WTC11 (cell line): ENCODE measurements at places on chromosomes 7 and 10. TPM values are rescaled to one million over a fixed set of nuclear protein-coding genes. Genes with fewer than 3 reads are reported as not detected.

DNA sequence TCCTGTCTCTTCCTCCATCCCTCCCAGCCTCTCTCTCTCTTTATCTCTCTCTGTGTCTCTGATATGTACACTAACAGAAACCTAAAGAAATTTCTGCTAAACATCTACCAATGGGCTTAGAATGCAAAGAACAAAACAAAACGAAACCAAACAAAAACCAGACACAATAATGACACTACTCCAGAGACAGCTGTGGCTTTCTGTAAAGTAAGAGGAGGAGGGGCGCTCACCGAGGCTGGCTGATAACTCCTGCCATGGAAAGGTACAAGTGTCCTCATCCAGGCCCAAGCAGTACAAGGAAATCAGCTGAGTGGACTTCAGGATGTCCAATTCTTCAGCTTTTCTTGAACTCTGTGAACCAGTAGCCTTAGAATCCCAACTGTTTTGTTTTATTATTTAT, 70.4 kb upstream of the FZD8 start:
- H3K27ac ChIP-seq: 0 out of 2 replicates have a peak overlapping the region, but pooled peaks have one; percentile 29
- H3K36me3 ChIP-seq: peaks cover 16% of the 10 kb centered on the region
- H3K4me1 ChIP-seq: peaks cover 20% of the 10 kb centered on the region
- peaks cover 2% of the 10 kb centered on the region; the same call in 1 of the 2 replicates for H3K27me3 ChIP-seq
- no peak overlapping the region for H3K4me3 ChIP-seq
- DNase-seq: no peak

GRCh38 chr10:114822444-114823076, 980 bp downstream of the FHIP2A start:
- H3K27ac ChIP-seq: peak overlapping the region; percentile 82
- H3K36me3 ChIP-seq: no peaks in the 10 kb centered on the region
- peak; percentile 26 for DNase-seq
- H3K4me1 ChIP-seq: peaks cover 11% of the 10 kb centered on the region
- H3K4me3 ChIP-seq: peak overlapping the region; percentile 88

DNA sequence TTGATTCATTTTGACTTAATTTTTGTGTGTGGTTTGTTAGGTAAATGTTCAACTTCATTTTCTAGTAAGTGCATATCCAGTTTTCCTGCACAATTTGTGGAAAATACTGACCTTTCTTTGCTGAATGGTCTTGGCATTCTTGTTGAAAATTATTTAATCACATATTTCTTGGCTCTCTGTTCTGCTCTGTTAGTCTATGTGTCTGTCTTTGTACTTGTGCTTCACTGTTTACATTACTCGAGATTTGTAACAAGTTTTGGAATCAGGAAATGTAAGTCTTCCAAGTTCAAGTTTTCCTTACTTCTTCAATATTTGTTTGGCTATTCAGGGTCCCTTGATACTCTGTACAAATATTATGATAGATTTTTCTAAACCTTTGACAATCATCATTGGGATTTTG, 838.2 kb upstream of the POM121L12 start:
- H3K4me1 ChIP-seq: no peaks in the 10 kb centered on the region
- DNase-seq: no peak
- no peak overlapping the region for H3K4me3 ChIP-seq

The LAMB4 gene
- not detected in 3 replicates for total RNA-seq

GRCh38 chr10:76723844-76724243, 913.8 kb downstream of the KCNMA1 start:
- DNase-seq: no peak
- no peaks in the 10 kb centered on the region for H3K4me1 ChIP-seq
- no peak overlapping the region for H3K4me3 ChIP-seq
- H3K27ac ChIP-seq: no peak overlapping the region
- H3K27me3 ChIP-seq: no peaks in the 10 kb centered on the region

DNA sequence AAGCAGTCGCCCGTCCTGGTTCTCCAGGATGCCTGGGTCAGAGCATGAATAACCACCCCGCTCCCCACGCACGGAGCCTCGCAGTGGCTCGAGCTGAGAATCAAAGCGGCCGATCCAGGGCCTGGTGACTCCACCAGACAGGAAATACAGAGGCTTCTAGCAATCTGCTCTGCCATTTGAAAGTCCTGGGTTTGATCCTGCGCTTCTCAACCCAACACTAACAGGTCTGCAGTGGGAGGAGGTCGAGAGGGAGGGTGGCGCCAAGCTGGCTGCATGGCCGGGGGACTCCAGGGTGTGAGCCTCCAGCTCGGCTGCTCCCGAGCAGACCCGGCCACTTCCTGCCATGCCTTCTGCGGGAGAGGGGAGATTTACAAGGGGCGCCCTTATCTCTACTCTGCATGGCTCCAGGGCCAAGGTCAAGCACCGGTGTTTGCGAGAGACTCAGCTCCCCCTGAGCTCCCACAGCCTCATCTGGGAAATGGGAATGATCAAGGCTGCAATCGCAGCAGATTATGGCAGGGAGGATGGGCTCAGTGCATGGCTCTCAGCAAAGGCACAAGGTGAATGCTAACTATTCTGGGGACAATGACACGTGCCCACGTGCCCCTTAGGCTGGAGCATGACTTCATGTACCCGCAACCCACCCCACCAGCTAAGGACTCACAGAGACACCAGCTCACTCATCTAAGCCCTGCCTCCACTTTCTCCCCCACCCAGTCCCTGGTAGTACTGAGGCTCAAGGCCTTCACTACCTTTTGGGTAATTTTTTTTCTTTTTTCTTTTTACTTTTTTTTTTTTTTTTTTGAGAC, 73.9 kb upstream of the TNRC18 start:
- no peaks in the 10 kb centered on the region for H3K27me3 ChIP-seq
- no peak overlapping the region for H3K4me3 ChIP-seq
- peak overlapping the region; percentile 57 for H3K27ac ChIP-seq
- H3K36me3 ChIP-seq: peaks cover 9% of the 10 kb centered on the region; the same call in 1 of the 2 replicates
- no peak for DNase-seq
- peaks cover 7% of the 10 kb centered on the region for H3K4me1 ChIP-seq

DNA sequence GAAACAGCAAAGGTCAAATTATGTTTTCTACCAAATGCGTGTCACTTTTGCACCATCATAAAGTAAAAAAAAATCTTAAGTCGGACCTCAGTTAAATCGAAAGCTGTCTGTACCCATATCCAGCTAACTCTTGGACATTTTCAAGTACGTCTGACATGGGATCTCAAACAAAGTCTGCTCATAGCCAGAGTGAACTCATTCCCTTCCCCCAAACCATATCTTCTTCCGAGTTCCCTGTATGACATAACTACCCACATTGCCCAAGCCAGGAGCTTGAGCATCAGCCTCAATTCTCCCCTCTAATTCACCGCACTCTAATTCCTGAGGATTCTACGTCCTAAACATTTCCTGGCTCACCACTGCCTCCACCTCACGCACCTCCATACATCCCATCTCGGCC, 44.8 kb upstream of the TARP start:
- H3K27me3 ChIP-seq: no peaks in the 10 kb centered on the region; the same call in 1 of the 2 replicates
- H3K36me3 ChIP-seq: no peaks in the 10 kb centered on the region
- peaks cover 26% of the 10 kb centered on the region for H3K4me1 ChIP-seq
- H3K4me3 ChIP-seq: no peak overlapping the region
- H3K27ac ChIP-seq: peak overlapping the region; percentile 48; the same call in 1 of the 2 replicates
- DNase-seq: no peak

DNA sequence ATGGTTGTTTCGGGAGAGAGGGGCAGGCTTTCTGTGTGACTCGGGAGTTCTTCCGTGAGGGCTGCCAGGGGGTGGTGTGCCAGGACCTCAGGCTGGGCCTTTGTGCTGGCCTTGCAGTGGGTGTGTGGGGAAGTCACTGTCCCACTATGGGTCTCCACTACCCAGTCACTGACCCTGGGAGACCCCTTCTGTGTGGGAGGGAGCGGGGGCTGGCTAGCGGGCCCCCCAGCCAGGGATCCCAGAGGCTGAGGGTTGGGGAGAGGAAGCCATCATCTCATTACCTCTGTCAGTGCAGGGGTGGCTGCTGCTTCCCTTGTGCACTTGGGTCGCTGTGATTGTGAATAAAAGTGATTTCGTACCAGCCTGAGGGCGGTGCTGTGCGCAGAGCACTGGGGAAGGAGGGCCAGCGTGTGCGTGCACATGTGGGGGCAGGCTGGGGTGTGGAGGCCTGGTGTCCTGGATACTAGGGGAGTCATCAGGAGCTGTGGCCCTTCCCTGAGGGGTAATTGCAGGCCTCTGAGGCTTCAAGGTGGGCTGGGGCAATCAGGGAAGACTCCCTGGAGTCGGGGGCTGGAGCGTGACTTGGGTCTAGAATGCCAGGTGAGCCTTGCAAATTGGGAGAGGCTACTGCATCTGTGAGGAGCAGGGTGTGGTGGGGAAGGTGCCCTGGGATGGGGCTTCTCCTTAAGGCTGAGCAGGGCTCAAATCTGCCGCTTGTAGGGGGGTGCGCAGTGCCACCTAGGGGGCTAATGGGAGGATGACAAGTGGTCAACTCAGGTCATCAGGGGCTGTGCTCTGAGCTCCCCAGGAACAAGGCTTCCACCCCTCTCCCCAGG, 98.9 kb downstream of the NEURL1 start:
- H3K27ac ChIP-seq: no peak overlapping the region
- no peaks in the 10 kb centered on the region for H3K36me3 ChIP-seq
- no peak overlapping the region for H3K4me3 ChIP-seq
- H3K4me1 ChIP-seq: peaks cover 5% of the 10 kb centered on the region
- DNase-seq: peak; percentile 79
- H3K27me3 ChIP-seq: peaks cover 4% of the 10 kb centered on the region; the same call in 1 of the 2 replicates

DNA sequence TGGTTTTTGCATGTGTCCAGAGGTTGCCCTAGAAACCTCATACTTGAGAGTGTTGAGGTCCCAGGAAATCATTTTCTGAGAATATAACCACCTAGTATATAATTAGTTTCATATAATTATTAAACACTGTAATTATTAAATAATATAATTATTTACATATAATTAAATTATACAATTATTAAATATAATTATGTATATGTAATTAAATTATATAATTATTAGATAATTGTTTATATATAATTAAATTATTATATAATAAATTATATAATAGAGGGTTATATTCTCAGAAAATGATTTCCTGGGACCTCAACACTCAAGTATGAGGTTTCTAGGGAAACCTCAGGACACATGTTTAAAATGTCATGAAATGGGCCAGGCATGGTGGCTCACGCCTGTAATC, 27.6 kb downstream of the SCRN1 start:
- no peak overlapping the region for H3K27ac ChIP-seq
- H3K4me1 ChIP-seq: peaks cover 23% of the 10 kb centered on the region
- no peak overlapping the region for H3K4me3 ChIP-seq
- H3K36me3 ChIP-seq: peaks cover 34% of the 10 kb centered on the region
- DNase-seq: no peak

DNA sequence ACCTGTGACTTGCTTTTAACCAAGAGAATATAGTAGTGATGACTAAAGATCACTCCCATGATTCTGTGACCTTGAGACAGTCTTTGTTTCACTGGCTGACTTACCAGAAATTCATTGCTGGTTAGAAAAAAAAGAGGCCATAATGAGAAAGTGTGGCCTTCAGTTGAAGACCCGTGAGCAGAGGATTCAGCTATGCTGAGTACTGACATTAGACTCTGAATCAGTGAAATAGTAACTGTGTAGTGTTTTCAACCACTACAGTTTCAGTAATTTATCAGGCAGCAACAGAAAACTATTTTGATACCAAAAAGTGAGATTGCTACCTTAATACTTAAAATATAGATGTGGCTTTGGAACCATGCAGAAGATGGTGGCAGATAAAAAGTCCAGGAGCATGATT, 298.0 kb upstream of the KCND2 start:
- H3K4me3 ChIP-seq: no peak overlapping the region
- H3K27ac ChIP-seq: no peak overlapping the region
- no peak for DNase-seq
- H3K36me3 ChIP-seq: no peaks in the 10 kb centered on the region
- no peaks in the 10 kb centered on the region for H3K27me3 ChIP-seq
